Naive thymus-derived CD4-positive, alpha-beta T cell (primary cell): ENCODE measurements at places on chromosomes 5 and 9.

GRCh38 chr5:108941746-108942145 is 194.0 kb downstream of the FER start:
- DNase-seq, result no peak

DNA sequence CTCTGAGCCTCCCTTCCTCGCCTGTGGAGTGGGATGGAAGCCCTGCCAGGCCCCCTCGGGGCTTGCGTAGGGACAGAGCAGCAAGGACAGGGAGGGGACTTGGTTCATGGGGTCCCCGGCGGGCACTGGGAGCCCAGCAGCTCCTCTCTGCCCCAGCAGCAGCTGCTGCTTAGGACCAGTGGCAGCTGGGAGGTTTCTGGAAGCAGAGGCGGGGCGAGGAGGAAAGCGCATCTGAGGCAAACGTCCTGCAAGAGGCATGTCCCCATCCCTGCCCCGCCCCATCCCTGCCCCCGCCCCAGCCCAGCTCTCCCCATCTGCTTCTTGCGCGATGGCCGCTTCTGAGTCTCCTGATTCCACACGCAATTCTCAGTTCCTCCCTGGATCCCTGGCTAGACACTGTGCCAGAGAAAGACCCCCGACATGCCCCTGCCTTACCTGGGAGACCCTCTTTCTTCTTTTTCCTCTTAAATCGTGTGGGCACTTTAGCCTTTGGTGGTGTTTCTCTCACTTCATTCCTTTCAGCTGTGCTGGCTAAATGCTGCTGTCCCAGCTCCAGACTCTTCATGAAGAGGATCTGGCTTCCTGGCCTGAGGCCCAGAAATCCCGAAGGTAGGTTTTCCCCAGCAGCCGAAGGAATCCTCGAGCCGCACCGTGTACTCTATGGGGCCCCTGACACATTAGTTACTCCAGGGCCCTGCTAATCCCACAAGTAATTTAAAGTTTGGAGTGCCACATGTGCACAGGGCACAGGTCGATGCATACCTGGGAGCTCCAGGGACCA is 4.4 kb upstream of the OR2S2 start:
- DNase-seq, result no peak

GRCh38 chr9:113621980-113622379 is 158.5 kb downstream of the RGS3 start:
- DNase-seq, result no peak

DNA sequence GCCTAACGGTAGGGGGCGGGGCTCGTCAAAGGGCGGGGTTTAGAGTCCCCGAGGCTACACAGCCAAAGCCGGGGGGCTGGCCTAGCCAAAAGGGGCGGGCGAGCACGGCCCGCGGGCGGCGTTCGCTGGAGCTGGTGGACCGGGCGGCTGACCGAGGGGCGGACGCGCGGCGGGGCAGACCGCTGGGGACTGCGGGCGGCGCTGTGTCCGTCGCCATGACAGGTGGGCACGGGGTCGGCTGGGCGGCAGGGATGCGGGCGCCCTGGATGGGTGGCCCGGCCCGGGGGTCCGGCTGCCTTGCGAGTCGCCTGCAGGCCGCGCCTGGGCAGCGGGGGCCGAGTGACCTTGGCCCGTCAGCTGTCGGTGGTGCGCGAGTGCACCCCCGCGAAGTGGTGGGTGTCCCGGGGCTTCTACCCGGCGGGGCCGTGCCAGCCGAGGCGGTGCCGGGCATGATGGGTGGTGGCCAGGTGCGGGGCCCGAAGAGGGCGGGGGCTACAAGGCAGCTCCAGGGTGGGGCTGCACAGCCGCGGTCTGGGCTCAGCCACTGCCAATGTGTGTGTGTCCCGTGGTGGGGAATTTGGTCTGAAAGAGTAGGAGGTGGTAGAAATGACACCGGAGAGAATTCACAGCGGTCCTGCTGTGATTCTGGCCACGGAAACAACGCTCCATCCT is at the start of gene CARD19:
Gene CARD19 (plus strand): TSS at position 87 of the 672 bp plus-strand sequence. CDS start 129 bp downstream, at position 216.
- DNase-seq, result no peak

GRCh38 chr5:12911156-12911555 is 1006.9 kb upstream of the CTNND2 start:
- DNase-seq, result no peak
